Stimulated activated CD4-positive, alpha-beta T cell treated with anti-CD3 and anti-CD28 coated beads, Interleukin-15, amount 100 ng/mL, for 1 hour (primary cell): ENCODE measurements at places on chromosomes 7 and 10.

DNA sequence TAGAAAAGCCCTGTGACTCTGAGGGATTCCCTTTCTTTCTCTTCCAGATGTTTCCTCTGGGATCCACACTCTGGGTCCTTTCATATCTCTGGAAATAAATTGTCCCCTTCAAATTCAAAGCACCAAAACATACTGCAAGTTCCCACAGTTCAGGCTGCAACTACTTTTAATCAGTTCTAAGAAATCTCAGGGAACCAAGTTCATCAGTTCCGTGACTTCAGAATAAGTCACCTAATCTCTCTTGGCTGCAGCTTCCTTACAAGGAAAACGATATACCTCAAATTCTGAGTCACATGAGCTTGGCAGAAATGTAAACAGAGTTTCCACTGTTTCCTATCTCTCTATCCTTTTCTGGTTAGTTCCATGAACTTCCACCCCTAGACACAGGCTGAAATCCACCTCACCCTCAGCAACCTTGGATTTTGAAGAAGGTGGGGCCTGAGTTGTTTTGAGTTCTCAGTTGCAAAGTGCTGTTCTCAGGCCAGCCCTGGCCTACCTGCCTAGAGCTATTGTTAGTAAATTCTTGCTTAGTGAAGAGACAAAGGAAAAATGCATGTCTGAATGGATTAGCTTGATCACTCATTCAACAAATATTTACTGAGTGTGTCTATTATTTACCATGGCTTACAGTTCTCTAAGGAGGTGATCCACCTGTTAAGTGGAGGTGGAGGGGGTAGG, 59.3 kb upstream of the IL6 start:
- no peak for DNase-seq

DNA sequence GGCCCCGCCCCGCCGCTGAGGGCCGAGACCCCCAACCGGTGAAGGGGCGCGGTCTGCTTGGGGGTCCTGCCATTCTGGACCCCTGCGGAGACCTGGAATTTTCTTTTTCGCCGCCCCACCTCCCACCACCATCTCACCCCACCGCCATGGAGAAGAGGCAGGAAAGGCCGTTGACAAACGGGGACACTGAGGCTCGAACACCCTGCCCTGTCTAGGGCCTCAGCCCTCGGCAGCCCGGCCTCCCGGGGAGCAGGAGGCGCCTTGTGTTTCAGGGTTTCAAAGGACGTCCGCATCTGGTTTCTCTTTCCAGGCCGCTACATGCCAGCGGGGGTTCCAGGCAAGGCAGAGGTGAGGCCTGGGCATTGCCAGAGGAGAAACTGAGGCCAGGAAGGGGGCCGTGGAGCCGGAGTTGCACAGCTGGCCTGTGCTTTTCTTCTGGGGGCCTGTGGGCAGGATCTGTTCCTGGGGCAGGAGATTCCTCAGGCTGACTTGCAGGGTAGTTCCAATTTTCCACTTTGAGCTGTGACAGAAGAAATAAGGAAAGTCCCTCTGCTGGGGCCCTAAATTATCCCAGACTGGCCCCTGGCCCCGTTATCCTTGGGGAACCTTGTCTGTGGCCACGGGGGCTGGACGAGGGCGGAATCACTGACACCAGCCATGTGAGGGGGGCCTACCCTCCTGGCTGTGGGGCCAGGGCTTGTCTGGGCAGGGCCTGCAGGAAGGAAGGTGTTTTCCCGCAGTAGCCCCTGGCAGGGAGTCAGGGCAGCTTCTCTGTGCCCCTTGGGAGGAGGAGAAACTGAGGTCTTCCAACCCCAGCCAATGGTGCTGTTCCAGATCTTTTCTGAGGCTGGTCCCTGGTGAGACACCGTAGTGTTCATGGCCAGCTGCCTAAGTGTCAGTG, 900 bp upstream of the MICALL2 start:
- no peak for DNase-seq

- DNase-seq: no peak
Observed at GRCh38 chr10:126147866-126148587, 240.2 kb downstream of the ADAM12 start.

DNA sequence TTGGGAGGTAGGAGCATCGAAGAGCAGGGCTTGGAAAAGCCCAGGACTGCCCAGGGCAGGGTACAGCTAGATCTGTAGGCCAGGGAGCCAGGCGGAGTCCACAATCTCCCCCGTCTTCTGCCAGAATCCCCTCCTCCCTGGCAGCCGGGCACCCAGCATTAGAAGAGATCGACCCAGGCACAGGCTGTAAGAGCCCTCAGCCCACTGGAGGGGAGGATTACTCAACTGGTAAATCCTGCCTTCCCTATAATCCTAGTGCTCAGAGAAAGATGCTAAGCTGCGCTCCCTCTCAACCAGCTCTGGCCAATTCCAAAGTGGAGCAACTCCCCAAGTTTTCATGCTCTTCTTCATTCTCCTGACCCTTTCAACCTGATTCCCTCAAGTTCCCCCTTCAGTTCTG, 3.2 kb downstream of the SPOCK2 start:
- DNase-seq: no peak

GRCh38 chr10:110007161-110007700, 553 bp upstream of the ADD3 start:
- DNase-seq: peak; percentile 54

GRCh38 chr7:98488167-98488566, 87.3 kb upstream of the BAIAP2L1 start:
- no peak for DNase-seq

- DNase-seq: no peak
Observed at GRCh38 chr7:157125376-157126223, 13.1 kb upstream of the UBE3C start.

DNA sequence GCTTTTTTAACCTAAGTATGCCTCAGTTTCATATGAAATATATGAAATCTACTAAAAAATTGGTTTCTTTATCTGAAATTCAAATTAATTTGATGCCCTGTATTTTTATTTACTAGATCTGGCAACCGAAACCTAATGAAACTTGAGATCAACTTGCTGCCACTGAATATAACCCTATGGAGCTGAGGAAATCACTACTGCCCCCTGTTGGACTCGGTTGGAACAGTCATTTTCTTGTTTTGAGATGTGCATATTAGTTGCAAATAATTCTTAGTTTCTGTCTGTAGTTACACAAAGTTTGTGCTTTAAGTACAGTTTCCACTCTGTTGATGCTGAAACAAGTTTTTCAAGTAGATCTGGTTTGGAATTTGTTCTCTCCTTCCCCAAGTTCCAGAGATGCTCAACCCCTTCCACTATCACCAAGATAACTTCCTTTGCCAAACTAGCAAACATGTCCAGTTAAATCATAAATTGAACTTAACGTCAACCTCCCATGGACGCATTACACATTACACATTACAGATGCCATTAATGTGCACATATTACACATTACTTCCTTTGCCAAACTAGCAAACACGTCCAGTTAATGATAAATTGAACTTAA, 22.2 kb upstream of the EXOC4 start:
- DNase-seq: no peak

DNA sequence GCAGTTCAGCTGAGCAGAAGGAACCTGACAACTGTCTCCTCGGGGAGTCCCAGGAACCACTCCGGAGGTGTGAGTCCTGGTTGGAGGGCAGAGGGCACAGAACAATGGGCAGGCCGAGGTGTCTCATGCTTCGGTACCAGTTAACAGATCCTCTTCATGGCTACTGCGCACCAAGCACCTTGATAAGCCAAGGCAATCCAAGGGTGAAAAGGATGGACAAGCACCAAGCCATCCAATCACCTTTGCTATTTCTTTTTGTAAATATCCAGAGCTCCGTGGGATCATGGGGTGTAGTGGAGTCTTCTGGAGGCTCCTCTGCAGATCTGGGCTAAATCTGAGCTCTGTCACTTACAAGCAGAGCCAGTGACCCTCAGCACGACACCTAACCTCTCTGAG, 233.5 kb downstream of the WDR11 start:
- DNase-seq: no peak
